ENCODE measurements at places on chromosomes 4 and X.
A peak's percentile ranks its signal among the peaks of the same experiment; 100 is the strongest.

- no peak for DNase-seq
These were observed 6.5 kb upstream of the JADE1 start for GRCh38 chr4:128802680-128803628.

DNA sequence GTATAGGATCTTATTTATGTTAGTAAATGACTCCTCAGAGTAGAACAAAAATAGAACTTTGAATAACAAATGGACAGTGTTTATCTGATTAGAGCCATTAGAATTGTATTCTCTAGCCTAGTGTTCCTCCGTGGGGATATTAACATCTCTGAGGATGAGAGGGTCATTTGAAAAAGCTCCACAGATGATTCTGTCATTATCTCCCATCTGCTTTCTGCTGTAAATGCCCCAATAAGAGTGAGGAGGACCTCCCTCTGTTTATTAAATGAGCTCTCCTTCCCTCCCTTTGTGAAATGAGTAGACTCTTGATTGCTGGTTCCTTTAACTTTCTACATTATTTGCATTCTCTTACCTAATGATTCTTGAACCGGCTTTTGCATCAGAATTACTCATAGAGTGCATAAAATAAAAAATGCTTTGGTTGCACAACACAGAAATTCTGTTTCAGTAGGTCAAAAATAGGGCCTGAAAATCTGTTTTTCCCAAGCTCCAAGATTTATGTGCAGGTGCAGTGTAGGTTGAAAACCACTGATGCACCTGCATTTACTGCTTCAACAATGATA lies 18.0 kb downstream of the GC start:
- no peak for DNase-seq

DNA sequence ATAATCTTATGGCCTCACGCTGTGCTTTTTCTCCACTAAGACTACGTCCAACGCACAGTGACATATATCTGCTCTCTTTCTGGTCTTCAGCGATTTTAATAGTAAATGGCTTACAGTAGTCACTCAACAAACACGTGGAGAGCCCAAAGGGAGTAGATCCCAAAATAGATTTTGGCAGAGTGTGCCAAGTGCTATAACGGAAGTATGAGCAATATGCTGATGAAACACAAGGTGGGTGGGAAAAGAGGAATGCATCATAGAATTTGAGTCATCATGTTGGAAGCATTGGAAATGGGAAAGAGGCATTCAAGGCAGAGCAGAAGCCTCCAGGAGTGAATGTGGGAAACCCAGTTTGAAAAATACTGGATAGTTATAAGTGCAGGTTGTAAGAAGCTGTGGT lies 129.1 kb upstream of the LDB2 start:
- DNase-seq: peak; percentile 19

DNA sequence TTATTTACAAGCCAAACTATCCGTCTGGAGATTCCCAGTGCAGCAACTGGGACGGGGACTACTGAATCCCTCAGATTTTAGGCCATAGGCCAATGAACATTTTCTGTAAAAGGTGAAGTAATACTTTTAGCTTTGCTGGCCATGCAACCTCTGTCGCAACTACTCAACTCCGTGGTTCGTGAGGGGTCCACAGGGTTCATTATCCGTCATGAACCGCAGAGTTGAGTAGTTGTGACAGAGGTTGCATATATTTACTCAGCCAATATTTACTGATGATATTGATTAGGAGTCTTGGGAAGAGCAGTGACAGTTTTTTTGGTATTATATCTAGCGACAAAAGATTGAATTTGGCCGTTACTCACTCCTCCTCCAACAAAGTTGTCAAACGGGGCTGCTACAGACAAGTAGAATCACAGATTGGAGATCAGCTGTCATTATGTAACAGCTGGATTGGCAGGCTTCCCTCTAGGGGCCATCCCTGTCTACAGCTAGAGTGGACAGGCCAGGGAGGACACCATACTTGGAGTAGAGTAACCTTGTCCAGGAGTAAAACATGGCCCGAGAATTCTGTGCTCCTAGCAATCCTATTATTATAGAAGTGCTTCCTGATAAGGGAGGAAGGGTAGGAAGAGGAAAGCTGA lies 37.2 kb upstream of the CD38 start:
- no peak for DNase-seq

GRCh38 chrX:74422576-74423288 lies 1.4 kb downstream of the SLC16A2 start:
- peak; percentile 28 for DNase-seq

DNA sequence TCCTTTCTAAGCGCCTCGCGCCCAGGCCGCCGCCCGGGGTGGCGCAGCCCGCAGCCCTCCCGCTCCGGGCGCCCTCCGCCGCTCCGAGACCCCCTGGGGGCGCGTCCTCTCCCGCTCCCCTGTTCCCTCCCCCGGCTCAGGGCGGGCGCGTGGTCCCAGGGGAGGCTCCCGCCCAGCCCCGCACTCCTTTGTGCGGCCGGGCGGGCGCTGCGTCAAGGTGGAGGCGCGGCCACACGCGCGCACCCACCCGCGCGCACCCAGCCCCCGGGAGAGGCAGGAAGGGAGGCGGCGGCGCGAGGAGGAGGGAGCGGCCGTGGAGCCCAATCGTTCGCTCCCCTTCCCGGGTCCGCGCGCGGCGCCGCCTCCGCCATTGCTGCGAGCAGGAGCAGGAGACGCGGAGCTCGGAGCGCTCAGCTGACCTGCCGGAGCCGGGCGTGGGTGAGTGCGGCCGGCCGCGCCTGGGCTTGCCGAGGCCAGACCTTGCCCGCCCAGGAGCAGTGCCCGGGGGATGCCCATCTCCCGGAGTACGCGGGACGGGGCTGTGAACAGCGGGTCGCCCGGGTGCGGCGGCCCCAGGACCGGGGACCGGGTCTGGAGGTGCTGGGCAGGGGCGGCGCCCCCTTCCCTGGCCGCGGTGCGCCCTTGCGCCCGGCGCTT lies at the start of gene NSG1:
Gene NSG1 (plus strand): TSS at position 367 of the 657 bp plus-strand sequence. CDS start 528 bp downstream, outside the sequence.
- DNase-seq: no peak

DNA sequence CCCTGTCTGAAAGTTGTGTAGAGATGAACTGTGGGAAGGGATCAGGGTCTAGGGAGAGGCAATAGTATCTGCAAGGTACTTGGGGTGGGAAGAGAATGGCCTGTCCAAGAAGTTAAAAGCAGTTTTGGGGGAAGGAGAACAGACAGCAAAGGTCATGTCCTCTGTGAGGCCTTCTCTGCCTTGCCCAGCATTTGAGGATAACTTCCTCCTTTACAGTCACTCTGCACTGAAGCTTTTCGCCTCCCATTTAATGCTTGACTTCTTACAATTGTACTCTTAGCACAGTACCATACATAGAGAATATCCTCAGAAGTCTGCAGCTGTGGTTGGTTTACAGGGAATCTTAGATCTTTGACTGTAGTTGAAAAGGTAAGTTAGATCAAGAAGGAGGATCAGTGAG lies 121.8 kb upstream of the AP1S2 start:
- no peak for DNase-seq

DNA sequence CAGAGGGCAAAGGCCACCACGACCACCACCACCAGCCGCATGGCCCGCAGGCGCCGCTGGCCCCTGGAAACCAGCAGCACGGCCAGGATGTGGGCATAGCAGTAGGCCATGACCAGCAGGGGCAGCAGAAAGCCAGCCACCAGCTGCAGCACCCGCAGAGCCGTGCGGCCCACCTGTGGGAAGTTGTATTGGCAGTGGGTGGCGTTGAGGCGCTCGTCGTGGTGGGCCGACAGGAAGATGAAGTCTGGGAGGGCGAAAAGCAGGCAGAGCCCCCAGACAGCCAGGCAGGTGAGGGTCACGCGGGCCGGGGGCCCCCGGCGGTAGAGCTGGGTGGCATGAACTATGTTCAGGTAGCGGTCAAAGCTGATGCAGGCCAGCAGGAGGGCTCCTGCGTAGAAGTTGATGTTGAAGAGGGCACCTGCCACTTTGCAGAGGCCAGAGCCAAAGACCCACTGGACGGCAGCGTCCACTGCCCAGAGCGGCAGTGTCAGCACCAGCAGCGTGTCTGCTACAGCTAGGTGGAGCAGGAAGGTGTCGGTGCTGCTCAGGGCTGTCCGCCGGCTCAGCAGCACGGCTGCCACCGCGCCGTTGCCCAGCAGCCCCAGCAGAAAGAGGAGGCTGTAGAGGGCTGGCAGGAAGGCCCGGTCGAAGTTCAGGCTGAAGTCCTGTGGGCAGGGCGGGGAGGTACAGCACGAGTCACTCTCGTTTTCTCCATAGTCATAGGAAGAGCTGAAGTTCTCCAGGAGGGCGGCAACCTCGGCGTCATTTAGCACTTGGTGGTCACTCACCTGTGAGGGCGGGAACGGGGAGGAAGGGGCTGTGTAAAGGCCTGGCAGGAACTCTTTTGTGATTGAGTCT lies 1.4 kb downstream of the CXCR3 start:
- DNase-seq: no peak

DNA sequence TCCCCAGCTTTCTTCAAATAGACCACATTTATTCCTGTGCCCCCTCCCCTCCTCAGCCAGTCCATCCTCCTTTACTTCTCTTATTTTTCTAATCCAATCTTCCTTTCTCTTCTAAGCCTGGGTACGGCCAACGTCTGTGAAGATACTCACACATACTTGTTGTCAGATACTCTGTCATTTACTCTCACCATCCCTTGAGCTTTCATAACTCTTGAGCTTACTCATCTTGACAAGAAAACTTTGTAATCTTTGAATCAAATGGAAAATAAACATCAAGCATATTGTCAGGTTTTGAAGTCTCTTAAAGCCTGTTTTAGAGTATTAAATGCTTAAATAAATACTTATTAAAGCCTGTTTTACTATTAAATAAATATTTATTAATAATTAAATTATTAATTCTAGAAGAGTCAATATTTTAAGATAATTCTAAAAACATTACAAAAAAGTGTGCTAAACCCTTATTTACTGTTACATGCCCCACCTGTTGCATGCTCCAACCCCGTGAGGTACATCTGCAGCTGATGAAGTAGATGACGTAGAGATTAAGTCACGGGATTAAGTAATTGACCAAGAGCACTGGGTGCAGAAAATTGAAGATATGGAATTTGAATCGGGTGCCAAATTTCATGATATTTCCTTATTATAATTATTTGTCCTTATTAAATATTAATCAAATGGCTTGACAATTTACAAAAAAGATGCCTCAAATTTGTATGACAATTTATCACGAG lies 1.5 kb upstream of the TRIML2 start:
- no peak for DNase-seq

GRCh38 chr4:114085611-114086345 lies 106.3 kb upstream of the ARSJ start:
- no peak for DNase-seq

DNA sequence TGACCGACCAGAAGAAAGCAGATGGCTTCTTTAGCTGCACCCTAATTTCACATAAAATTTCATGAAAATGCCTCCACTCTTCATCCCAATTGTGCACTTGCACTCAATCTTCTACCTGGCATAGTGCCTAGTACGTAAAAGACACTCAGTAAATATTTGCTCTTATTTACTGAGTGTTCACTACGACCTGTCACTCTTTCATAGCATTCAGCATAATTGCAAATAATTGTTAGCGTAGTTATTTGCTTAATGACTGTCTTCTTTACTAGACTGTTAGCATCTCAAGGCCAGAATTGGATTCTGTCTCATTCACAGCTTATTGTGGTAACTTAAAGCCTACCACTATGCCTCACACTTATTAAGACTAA lies 130.2 kb downstream of the ENOX2 start:
- DNase-seq: no peak

DNA sequence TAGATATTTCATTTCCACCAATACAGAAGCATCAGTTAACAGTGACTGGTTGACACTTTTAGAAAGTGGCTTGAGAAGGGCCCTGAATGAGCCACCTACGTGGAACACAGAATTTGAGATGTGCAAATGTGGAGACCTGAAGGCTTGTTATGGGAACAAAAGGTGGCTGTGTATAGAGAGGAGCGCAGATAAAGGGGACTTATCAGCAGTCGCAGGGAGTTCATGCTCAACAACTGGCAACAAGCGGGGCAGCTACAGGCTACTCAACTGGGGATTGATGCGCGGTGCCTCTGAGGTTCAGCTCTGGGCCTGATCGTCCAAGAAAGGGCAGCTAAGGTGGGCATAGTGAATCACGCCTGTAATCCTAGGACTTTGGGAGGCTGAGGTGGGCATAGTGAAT lies 3.4 kb upstream of the FAM3A start:
- no peak for DNase-seq

- DNase-seq: no peak
These were observed 250.6 kb downstream of the USP46 start for GRCh38 chr4:52408471-52408870.

DNA sequence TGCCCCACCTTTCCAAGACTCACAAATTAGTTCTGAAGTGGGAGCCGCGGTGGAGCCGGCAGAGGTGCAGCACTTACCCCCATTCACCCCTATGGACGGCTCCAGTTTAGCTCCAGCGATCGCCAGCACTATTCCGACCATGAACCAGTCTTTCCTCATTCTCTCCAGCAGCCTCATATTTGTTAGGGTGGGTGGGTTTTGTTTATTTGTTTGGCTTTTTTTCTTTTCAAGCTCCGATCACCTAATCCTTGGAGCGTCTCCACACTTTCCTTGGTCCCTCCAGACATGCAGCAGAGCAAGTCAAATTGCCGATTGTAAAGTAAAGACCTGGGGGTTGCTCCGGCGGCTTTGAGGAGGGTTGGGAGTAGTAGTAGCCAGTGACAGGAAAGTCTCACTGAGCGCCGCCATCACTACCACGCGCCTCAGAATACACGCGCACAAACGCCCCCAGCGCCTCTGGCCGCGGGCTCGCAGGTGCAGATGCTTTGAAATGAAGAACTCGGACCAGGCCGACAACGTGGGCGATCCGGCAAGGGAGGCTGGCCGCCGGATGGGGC lies at the start of gene SLC10A7:
Gene SLC10A7 (minus strand): TSS at position 400 of the 557 bp plus-strand sequence. CDS start 223 bp downstream, at position 177.
- DNase-seq: peak; percentile 38

GRCh38 chr4:127410201-127410600 lies 222.6 kb upstream of the INTU start:
- DNase-seq: no peak

DNA sequence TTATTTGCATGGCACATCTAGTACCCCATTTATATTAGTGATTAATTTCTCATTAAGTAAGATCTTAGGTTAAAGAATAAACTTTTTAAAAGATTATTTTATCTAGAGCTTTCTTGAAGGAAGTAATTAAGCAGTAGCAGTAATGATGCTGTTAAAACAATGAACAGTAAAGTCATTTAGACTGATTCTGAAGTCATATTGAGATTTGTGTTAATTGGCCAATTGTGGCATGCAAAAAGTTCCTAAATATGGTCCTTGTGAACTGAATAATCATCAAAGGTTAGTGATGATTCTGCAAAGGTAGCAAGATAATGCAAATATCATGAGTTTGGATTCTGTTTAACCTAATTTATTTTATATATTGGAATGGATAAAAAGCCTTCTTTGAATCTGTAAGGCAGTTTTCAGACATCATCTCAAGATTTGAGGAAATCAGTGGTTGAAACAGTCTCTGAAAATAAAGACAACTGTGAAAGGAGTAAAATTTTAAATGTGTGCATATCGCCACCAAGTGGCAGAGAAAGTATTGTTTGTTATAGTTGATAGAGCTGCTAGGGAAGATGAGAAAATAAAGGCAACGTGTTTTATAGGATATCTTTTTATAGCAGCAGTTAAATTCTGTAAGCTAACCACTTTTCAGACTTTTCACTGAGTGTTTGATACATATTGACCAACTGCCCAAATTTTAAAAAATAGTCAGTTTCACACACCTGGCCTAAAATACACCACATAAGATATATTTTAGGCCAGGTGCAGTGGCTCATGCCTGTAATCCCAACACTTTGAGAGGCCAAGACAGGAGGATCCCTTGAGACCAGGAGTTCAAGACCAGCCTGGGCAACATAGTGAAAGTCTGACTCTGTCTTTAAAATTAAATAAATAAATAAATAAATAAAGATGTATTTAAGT lies 79.6 kb downstream of the CCKAR start:
- DNase-seq: peak; percentile 12

GRCh38 chr4:186701273-186701672 lies 22.4 kb downstream of the FAT1 start:
- no peak for DNase-seq

All from H54 (cell line).